Fibroblast of lung (primary cell): ENCODE measurements at places on chromosomes 16 and 17. TPM values are rescaled to one million over a fixed set of nuclear protein-coding genes. Genes with fewer than 3 reads are reported as not detected.

GRCh38 chr17:77258638-77259037, 117.9 kb downstream of the SEC14L1 start:
- DNase-seq = no peak

PPP1R1B gene
- total RNA-seq = under 0.01 and 0.26 TPM in 2 replicates

HAS3 gene
- total RNA-seq = 0.26 and 0.33 TPM in 2 replicates

C17orf58 gene
- 9.2 and 17.0 TPM in 2 replicates for total RNA-seq

- no peak for DNase-seq
Measured at GRCh38 chr16:56038564-56039098, 152.7 kb upstream of the GNAO1 start.

- no peak for DNase-seq
Measured at GRCh38 chr16:50743581-50744225, 1.8 kb downstream of the CYLD start.

MT3 gene
- not detected in 2 replicates for total RNA-seq

DNA sequence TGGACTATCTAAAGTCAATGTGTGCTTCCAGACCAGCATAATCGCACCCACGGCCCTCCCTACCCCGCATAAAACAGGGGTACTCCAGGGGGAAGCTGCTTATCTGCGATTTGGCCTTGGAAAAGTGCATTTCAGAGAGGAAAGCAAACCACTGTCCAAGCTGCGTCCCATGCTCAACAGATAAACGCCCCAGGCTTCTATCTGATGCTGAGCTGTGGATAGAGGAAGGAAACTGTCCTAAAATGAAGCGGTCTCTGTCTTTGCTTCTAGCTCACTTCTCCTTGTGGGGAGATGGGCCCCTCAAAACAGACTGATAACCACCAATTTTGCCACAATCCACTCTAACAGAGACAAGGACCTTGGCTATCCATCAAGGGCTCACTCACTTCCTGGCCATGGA, 160.5 kb upstream of the TNRC6C start:
- no peak for DNase-seq

DNA sequence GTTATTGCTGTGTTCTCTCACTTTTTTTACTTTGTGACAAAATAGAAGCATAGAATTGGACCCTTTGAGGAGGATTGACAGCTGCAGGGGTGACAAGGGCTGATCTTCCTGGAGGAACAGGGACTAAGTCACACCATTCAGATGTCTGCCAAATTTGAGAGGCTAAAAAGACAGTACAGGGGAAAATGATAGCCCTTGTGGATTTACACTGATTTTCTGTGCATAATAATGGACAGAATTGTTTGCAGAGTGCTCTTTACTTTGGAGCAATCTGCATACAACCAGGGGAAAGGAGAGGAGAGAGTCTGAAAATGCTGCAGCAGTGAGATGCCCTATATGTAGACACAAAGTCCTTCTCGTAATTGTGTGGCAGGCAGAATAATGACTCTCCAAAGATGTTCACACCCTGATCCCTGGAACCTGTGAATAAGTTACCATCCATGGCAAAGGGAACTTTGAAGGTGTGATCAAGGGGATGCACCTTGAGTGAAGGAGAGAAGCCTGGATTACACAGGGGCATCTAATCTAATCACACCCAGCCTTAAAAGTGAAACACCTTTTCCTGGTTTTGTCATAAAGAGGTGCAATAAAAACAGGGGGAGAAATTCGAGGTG, 221.4 kb upstream of the CPHXL start:
- no peak for DNase-seq

GRCh38 chr16:29226782-29227181, 179.7 kb downstream of the NPIPB11 start:
- DNase-seq = no peak

- DNase-seq = no peak
Measured at GRCh38 chr17:72332367-72332766, 211.5 kb downstream of the SOX9 start.

DNA sequence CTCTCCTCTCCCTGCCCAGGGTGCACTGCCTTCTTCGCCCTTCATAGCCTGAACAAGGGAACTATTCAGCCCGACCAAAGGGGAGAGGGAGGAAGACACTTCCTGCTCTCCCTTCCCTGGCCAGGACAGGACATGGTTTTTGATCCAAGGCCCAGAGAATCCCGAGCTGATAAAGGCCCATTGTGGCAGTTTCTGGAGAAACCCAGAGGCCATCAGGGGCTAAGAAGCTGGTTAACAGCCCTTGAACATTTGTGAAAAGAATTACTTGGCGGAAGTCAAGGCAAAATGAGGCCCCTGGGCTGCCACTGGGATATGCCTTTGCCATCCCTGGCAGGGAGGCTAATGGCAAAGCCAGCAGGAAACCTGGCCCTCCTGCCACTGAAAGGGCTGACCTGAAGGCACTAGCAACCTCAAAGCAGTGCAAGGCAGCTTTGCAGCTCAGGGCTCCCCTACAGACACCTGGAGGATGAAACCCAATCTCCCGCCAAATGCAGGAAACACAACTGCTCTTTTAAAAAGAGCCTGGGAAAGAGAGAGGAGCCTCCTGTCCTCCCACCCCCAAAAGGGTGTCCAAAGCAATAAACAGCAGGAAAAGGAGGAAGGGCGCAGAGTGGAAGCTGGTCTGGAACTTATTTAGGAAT, 12.6 kb downstream of the PHB1 start:
- DNase-seq = no peak

GP2 gene
- total RNA-seq = not detected in 2 replicates

GRCh38 chr17:41452281-41452680, 11.5 kb upstream of the KRT38 start:
- no peak for DNase-seq

DNA sequence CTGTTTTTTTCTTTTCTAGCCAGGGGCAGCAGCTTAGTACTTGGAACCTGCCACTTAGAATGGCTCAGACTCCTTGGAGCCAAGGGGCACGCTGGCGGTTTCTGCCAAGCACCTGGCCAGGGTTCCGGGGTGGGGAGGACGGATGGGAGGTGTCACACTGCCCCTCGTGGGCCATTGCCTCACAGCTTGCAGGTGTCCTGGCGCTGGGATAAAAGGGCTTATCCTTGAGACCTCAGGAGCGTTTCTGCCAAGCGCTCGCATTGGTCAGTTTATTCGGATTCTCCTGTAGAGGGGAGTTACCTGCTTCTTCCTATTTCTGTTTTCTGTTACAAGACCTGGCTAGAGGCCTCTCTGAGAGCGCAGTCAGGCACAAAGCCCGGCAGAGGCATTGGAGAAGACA, 234.6 kb downstream of the MSI2 start:
- no peak for DNase-seq

- DNase-seq = no peak
Measured at GRCh38 chr17:70324031-70324430, 154.7 kb downstream of the KCNJ2 start.

DNA sequence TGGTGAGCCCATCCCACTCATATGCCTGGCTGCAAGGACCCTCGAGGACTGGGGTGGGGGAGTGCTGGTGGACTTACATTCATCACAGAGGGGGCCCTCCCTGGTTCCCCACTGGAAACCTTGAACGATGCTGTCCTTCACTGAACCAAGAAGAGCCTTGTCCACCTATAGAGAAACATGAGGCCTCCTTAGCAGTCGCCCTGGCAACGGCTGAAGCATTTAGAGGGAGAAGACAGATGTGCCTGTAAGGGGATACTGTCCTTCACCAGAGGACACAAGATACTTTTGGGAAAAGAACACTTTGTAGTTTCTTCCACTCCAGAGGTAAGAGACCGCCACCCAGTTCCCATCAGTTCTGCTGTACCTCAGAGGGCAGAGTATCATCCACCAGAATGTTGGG, 6.5 kb downstream of the HIGD1B start:
- no peak for DNase-seq

DNA sequence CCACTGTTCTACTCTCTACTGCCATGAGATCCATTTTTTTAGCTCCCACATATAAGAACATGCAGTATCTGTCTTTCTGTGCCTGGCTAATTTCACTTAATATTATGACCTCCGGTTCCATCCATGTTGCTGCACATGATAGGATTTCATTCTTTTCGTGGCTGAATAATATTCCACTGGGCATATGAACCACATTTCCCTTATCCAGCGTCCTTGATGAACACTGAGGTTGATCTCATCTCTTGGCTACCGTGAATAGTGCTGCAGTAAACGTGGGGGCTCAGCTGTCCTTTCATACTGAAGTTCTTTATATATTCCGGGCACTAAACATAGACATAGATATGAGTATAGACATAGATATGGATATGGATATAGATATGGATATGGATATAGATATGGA, 109.3 kb upstream of the TNRC6C start:
- DNase-seq = no peak

GRCh38 chr16:70691223-70692129, 5.6 kb upstream of the MTSS2 start:
- DNase-seq = peak; percentile 100

DNA sequence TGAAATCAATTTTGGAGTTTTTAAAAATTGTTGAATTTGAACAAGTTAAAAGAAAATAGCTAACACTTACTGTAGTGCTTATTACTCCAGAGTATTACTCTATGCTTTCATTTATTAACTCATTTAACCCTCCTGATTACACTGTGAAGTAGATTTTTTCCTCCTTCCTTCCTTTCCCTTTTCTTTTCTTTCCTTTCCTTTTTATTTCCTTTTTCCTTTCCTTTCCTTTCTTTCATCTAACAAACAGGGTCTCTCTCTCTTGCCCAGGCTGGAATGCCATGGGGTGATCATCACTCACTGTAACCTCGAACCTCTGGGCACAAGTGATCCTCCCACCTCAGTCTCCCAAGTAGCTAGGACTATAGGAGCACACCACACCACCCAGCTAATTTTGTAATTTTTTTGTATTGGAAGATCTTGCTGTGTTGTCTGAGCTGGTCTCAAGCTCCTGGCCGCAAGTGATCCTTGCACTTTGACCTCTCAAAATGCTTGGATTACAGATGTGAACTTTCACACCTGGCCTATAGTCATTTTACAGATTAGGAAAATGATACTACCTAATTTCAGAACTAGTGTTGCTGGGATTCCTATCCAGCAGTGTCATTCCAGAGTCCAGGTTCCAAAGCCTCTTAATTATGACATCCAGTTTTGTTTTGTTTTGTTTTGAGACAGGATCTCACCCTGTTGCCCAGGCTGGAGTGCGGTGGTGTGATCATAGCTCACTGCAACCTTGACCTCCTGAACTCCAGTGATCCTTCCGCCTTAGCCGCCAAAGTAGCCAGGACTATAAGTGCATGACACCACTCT, 59.9 kb downstream of the TAOK1 start:
- no peak for DNase-seq

CRISPLD2 gene
- total RNA-seq = 34.9 and 37.0 TPM in 2 replicates

DNA sequence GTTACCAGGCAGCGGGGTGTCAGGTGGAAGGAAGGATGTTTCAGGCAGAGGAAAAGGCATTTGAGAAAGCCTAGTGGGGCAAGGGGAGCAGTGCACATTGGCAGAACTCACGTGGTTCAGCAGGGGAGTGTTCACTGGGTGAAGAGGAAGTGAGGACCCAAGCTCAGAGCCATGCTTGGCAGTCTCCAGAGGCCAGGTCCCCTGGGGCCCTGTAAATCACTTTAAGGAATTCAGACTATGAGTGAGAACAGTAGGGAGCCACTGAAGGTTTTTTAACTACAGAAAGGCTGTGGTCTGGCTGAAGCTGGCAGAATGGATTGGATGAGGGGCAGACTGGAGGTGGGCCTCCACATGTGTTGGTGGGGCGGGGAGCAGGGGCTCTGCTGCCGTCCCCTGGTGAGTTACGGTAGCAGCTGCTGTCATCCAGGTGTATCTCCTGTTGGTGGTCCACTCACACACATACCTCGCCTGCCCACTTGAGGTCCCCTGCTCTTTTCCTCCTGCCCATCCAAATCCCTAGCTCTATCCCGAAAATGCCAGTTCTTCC, 5.1 kb downstream of the CLEC16A start:
- DNase-seq = no peak

RCVRN gene
- not detected in 2 replicates for total RNA-seq

KLHDC4 gene
- total RNA-seq = 17.8 and 18.5 TPM in 2 replicates

DNA sequence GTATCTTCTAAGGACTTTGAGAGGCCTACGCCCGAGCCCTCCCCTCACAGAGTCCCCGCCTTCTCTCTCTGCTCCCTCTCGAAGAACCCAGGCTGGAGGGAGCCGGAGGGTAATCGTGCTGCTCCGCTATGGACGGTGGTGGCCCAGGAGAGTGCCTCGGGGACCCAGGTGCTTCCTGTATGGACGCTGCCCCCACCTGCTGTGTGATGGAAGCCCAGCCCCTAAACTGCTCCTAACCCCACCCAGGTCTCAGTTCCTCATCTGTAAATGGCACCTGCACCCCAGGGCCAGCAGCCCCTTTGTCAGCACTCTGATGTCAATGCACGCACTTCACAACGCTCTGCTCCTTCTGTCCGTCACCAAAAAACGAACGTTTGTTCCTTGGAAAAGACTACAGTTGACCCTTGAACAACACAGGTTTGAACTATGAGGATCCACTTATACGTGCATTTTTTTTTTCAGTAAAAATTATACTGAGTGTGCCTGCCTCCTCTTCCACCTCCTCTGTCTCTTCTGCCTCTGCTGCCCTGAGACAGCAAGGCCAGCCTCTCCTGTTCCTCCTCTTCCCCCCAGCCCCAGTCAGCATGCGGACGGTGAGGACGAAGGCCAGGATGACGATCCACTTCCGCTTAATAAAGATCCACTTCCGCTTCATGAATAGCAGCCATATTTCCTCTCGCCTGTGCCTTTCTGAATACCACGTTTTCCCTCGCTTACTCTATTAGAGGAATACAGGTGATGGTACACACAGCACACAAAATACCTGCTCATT, 118.3 kb downstream of the BANP start:
- no peak for DNase-seq

OTOP3 gene
- not detected in 2 replicates for total RNA-seq

GRCh38 chr16:29745121-29745852, 503 bp downstream of the C16orf54 start:
- no peak for DNase-seq

- DNase-seq = no peak
Measured at GRCh38 chr16:88339930-88340754, 42.6 kb upstream of the ZNF469 start.

DNA sequence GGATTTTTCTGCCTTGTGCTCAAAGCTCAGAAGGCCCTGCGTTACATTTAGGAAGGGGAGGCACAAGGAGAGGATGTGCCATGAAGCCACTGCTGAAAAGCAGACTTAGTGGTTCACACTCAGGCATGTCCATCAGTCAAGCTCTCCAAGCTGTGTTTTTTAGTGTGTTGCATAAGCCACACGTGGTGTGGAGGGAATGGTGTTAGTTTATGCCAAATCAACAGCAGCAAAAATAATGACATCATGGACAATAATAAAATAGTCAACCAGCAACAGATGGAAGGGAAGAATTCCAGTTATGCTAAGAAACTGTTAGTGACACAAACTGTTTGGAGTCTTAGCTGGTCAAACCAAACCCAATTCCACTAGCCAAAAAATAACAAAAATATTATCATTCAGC, 438.3 kb downstream of the NPIPA7 start:
- DNase-seq = no peak
